GM04504 (cell line): ENCODE measurements at places on chromosomes 12 and 14.

DNA sequence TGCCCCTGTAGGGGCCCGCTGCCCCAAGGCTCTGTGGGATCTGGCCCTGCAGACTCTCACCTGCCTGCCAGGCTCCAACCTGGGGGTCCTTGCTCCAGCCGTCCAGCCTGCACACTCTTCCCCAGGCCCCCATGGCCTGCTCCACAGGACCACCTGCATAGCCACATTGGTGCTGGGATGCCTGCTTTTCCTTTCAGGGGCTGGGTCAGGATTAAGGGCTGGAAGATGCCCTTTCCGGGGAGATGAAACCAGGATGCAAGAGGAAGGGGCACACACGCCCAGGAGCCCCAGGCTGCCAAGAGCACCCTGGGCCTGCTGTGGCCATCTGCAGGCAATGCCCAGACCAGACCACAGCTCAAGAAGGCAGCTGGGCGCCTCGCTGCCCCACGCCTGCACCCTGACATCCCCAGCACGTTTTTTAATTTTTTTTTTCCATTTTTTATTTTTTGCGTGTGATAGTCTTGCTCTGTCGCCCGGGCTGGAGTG is 15.0 kb downstream of the BAG5 start:
- no peak for DNase-seq

- no peak for DNase-seq
Measured at GRCh38 chr12:89962648-89963047, 254.0 kb upstream of the ATP2B1 start.

GRCh38 chr14:91273885-91274273 is 29.4 kb upstream of the GPR68 start:
- no peak for DNase-seq

DNA sequence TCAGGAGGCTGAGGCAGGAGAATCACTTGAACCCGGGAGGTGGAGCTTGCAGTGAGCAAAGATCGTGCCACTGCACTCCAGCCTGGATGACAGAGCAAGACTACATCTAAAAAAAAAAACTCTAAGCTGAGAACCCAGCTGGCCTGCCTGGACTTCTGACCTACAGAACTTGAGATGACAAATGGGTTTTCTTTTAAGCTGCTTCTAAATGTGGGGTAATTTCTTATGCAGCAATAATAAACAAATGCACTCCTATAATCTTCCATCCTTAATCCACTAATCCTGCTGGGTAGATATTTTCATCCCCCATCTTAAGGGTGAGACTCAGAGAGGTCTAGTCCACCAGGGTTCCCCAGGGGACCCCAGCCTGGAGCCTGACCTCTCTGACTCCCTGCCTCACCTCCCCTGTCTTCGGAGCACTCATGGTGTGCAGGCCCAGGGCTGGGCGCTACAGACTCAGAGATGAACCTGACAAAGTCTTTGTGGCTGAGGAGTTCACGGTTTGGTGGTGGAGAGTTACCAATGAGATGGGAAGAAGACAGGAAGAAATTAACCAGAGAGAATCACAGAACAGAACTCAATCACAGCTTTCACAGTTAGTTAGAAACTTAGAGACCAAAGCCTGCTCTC is 39.7 kb upstream of the BDKRB2 start:
- DNase-seq = no peak

GRCh38 chr14:105274637-105275036 is 26.2 kb downstream of the BRF1 start:
- no peak for DNase-seq

GRCh38 chr12:131102991-131103668 is 149.4 kb downstream of the ADGRD1 start:
- DNase-seq = no peak

DNA sequence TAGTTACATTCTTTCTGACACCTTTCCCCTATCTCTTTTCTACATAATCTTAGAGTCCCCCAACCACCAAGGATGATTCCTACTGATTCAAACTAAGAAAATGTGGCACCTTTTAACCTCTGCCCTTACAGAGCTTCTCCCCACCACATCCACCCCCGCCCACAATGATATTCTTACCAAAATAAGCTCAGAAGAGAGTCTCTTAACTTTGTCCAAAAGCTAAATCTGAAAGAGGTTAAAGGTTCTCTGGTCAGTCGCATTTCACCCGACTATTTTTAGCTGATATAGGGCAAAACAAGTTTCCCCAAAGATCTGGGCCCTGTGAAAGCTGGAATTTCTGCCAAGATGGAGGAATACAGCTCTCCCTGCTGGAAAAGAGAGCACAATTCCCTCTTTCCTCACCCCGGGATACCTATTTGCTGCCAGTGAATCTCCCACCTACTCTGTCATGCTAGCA is 128.6 kb downstream of the ZFP36L1 start:
- no peak for DNase-seq

DNA sequence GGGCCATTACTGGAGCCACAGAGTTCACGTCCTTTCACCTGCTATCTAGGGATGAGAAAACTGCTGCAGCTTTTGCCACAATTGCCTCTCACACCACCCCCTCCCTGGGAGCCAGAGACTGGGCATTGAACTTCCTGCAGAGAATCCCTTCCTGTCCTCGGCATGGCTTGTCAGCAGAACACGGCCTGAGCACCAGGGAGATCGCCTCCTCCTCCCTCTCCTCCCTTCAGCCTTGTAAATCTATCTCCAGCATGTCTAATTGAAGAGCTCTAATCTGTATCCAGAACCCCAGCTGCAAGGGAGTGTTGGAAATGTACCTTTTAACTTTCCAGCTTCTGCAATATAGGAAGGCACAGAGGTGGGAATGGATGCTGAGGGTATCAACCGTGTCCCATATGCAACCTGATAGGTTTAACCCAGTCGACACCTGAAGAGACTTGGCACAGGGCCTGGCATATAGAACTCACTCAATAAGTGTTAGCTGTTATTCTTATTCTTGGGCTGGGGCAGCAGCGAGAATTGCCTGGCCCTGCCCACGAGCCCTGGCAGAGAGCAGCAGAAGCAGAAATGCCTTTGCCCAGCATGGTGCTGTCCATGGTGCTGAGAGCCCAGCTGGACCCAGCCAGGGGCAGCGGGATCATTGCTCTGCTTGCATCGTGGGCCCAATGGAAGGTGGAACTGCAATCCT is 26.8 kb downstream of the TMEM63C start:
- peak; percentile 32 for DNase-seq

DNA sequence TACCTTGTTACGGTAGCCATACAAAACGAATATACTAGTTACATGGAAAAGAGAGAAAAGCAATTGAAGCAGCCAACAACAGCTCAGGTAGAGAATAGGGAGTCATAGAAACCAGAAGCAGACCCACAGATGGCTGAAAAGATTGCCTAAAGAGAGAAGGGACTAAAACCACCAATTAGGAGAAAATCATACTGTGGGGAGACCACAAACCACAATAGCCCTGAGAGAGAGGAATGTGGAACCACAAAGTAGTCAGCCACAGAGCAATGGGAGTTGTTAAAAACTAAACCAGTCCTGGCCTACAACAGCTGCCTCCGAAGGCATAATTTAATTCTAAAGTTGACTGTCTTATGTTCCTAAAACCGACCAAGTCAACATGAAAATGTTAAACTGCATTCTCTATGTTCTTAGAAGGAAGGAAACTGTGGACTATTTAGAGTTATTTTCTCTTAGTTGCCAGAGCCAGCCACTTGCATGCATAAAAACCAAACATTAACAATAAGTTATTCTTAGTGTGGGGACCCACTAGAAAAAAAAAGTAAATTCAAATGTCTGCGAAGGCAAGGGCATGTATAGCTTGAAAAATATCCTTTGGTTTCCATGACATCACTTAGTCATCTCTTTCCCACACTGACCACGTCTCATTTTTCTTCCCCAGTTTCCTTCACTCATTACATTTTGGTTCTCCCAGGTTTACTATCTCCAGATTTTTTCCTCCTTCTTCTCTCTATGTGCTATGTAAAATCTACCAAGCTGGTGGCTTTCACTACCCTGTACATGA is 398.1 kb downstream of the NOVA1 start:
- peak; percentile 9 for DNase-seq

GRCh38 chr12:79227646-79228045 is 363.1 kb downstream of the SYT1 start:
- DNase-seq = no peak

GRCh38 chr14:50008974-50009373 is 107.4 kb downstream of the VCPKMT start:
- DNase-seq = no peak

DNA sequence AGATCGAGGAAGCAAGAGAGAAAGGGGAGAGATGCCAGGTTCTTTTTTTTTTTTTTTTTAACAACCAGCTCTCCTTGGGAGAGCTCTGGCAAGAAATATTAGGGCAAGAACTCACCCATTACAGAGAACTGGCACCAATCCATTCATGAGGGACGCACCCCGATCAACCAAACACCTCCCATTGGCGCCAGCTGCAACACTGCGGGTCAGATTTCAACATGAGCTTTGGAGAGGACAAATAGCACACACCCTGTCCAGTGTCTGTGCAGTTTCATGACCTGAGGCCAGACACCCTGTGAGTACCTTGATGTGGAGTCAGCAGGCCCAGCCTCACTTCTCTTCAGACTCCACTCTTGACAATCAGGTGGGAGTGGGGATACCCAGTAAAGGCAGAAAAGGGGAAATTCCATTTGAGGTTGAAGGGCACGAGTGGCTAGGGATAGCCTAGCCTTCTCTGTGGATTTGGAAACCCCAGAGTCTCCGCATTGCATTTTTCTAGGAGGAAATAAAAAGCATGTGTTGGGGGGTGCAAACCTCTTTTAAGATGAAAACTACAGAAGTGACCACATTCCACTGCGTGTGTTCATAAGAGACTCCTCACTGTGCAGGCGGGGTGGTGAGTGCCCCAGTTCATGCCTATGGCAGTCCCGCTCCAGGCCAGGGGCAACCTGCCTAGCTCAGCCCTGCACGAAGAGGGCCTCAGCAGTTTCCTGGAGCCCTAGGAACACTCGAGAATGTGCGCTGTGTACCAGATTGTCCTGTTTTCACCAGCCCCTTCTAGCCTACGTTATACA is 42.4 kb upstream of the GPATCH2L start:
- DNase-seq = no peak

DNA sequence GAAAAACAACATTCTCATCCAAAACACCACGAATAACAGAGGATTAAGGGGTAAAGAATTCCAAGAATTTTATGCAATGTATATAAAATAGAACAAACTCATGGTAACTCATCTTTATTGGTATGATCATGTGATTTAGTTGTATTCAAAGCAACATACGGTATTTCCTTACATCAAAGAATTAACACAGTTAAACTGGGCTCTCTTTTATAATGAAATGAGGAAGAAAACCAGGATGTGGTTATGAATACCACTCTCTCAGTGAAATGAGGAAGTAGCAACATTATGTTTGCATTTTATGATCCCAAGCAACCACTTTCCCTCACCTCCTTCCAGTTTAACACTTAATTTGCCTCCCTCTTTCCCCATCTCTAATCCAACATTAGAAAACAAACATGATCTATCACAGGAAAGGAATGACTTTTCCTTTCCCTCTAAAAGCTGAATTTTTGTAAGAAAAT is 22.9 kb downstream of the SPTLC2 start:
- no peak for DNase-seq

DNA sequence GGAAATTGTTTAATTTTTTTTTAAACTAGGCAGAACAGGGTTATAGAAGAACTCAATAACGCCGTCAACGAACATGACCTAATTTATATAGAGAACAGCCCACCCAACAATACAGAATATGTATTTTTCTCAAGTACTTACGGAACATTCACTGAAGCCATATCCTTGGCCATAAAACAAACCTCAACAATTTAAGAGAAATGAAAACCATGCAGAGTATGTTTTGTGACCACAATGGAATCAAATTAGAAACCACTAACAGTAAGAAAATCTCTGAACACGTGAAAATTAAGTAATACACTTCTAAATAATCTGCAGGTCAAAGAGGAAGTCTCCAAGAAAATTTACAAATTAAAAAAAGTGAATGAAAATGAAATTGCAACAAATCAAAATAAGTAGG is 9.4 kb downstream of the SART3 start:
- no peak for DNase-seq

- no peak for DNase-seq
Measured at GRCh38 chr12:77540097-77540496, 290.6 kb upstream of the NAV3 start.

- DNase-seq = no peak
Measured at GRCh38 chr12:108875682-108876361, 4.1 kb upstream of the DAO start.

DNA sequence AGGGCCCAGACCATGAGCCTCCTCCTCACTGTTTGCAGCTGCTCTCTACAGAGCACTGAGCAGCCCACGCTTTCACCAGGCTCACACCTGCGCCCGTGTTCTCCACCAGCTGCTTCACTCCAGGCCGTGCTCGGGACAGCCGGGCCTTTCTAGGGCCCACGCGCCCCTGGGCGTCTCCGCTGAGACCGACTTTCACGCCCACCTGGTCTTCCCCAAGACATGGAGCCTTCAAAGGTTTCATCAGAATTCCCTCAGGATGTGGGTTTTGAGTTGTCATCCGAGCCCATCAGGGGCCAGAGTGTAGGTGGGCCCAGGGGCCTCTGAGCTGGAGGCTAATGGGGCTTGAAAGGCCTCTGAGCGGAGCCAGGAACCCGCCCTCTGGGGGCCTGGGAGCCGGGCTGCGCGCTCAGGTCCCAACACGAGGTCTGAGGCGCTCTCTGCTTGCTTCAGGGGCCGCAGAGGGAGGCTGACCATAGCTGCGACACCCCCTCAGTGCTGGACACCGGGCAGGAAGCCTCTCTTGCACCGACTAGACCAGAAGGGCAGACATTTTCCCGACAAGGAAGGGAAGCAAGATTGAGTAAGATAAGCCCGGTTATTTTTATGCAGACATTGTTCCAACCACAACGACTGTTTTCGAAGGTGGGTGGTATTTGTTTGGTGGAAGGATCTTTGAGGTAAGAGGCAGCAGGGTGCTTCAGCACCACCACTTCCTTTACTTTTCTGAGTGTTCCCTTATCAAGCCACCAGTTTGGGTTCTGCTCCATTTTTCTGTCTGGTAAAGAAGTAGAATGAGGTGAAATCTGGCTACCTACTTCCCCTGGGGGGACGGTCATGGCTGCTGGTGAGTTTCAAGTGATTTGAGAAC is 125.0 kb upstream of the FUT8 start:
- no peak for DNase-seq

GRCh38 chr14:73239393-73240241 is 2.3 kb downstream of the PAPLN start:
- no peak for DNase-seq

DNA sequence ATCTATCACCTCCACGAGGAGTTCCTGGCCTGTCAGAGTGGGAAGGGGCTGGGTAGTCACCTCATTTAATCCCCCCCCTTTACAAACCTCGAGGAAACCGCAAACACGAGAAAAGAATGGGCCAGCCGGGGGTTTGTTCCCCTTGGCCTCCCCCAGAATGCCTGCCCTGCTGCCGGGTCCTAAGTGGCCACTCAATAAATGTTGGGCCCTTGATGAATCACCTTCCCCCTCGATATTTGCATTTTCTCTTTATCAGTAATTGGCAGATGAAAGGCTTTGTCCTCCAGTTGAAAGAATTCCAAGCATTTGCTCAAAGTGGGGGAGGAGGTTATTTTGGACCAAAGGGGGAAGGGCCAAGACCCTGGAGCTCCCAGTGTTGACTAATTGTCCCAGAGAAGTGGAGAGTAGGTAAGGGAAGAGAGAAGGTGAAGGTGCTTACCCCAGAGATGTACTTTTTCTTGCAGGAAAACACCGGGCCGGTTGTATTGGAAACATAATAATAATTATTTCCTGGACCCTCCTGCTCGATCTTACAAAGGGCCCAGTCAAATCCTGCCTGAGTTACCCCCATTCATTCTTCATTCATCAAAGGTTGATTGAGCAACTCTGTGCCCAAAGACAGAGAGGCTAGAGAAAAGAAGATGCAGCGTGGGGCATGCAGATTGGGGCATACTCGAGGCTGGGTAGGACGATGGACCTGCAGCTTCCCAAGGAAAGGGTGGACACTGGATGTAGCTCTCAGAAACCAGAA is 1.9 kb upstream of the KDM2B start:
- DNase-seq = no peak
